ENCODE measurements at places on chromosomes 7 and 10.

GRCh38 chr7:6398943-6399342, 48.8 kb downstream of the DAGLB start:
- no peak for DNase-seq

DNA sequence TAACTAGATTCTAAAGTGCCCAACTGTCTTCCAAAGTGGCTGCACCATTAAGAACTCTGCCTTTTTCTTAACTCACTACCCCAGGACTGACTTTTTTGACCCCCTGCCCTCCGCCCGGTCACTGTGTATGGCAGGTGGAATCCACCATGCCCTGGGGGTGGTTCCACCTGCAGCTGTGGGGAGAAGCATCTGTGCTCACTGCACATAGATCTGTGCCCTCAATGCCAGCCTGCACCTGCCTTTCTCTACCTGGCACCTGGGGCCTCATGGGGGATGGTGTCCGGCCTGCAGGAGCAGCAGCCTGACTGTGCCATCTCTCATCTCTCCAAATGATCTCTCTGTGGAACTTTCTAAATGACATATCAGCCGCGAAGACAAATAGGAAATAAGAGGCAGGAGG, 353.5 kb downstream of the PAXIP1 start:
- DNase-seq, result no peak

DNA sequence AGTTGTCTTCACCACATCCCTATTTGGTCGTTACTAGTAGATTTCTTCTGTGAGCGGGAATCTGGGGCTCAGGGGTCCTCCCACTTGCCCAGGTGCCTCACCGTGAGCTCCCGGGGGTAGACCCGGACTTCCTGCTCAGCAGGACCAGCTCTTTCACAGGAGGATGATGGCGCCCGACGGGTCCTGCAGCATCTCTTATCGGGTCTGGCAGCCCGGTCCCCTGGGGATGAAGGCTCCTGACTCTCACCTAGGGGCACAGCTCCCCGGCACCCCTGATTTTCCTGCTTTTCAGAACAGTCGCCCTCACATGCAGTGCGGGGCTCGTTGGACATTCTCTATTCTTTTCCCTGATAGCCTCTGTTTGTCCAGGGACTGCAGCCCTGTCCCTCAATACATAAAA, 33.0 kb upstream of the SHH start:
- no peak for DNase-seq

GRCh38 chr10:79926037-79926436, 22.9 kb downstream of the SFTPD start:
- no peak for DNase-seq

GRCh38 chr10:60336901-60337630, 52.6 kb downstream of the ANK3 start:
- DNase-seq, result no peak

DNA sequence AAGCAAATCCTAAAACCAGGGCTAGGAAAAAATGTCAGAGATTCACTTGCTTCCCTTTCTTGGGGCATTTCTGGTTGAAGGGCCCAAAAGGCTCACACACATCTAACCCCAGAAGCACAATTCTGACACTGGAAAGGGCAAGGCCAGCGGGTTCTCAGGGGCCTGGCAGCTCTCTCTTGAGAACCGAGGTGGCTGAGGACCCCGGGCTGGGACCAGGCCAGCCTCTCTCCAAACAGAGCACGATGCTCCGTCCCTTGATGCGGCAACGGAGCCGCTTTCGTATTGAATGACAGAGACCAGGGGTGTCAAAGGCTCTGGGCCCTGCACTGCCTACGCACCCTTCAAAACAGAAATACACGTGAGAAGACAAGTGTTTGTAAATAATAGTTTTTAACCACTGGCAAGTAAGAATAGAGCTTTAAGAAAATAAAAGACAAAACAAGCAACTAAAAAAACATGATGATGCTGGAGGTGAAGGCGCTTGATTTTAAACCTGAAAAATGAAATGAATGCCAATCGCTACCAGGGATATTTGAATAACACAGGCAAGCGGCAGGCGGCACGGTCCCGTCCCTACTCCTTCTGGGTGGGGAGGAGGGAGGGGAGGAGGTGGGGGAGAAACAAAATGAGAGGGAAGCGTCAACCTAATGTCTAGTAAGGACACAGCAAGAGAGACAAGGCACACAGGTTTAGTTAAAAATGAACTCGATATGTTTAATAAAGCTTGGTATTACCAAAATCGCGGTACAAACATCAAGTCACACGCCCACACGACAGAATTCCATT, 68.0 kb downstream of the SLC29A4 start:
- no peak for DNase-seq

- no peak for DNase-seq
Measured at GRCh38 chr10:17734432-17735080, 17.4 kb upstream of the TMEM236 start.

DNA sequence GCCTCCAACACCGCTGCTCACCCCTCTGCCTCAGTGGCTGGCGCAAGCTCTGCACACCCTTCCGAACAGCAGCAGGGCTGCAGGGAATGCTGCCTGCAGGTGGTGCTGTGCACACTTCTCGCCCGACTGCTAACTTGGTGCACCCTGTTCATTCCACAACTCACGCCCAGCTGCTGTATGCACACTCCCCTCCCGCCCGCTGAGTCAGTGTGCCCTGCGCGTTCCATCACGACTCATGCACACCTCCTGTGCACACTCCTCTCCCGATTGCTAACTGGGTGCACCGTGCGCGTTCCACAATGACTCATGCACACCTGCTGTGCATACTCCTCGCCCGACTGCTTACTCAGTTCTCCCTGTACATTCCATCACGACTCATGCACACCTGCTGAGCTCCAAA, 21.5 kb downstream of the ADARB2 start:
- no peak for DNase-seq

DNA sequence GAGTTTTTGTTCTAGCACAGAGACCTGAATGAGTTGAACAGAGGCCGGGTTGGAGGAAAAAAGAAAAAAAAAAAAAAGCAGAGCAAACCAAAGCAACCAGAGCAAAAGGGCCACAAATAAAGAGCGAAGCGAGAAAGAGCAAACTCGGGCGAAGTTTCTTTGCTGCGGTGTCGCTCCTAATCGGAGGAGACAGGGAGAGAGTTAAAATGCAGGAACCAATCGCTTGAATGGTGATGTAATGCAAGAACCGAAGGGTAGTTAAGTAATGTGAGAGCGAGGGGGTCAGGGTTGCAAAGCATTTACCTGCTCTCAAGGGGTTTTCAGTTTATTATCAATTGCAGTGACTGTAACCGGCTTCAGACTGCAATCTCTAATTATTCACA, 271.7 kb downstream of the TRIL start:
- DNase-seq, result peak; percentile 57

DNA sequence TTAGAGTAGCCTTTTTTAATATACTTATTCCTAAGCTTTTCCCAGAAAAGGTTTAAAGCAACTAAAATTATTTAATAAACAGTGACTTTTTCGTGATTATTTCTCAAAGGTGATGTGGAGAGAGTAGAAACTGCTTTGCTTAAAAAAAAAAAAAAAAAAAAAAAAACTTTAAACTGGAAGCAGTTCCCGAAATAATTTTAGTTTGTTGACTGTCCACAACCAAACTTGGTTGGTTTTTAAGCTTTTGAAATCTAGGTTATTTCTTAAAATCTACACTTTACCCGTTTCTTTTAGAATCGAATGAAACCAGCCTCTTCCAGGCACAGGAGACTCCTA, 7.3 kb downstream of the SKAP2 start:
- no peak for DNase-seq

GRCh38 chr7:89994483-89994882, 159.8 kb upstream of the STEAP1 start:
- no peak for DNase-seq

- DNase-seq, result no peak
Measured at GRCh38 chr10:44908936-44909630, 2.1 kb upstream of the TMEM72 start.

- no peak for DNase-seq
Measured at GRCh38 chr10:97019213-97019844, 166.4 kb downstream of the SLIT1 start.

DNA sequence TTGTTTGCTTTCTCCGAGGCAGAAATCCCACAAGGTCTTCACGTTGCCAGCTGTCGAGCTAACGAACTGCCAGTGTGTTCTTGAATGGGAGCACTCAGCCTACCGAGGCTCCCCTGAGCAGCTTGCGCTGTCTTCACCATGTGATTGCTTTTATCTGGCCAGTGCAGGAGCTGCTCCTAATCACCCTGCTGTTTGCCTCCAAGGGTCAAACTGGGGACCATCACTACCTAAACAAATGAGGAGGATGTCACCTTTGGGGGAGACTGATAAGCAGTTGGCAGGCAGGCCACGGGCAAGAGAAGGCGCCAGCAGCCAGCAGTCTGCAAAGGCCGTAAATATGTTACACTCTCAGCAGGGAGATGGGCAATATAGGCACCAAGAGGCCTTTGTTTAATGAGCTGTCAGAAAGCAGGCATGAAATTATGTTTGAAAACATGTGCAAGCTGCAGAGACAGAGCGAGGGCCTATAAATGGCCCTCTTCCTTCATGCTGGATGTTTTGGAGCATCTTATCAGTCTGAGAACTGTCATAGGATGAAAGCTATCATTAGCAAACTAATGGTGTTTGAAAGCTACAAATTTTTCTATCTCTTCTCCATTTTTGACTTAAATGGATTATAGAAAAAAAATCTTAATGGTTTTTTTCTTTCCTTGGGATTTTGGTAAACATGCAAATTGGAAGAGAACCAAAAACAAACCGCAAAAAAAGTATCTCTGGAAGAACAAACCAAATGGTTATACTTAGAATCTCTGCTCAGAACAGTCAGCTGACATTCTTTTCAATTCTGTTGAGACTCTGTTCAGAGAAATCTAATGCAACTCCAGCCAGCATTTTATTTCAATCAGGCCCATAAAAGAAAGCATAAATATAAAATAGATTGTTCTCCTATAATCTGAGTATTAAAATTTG, 267.3 kb upstream of the NPVF start:
- no peak for DNase-seq

GRCh38 chr10:1527951-1528350, 209.4 kb downstream of the ADARB2 start:
- no peak for DNase-seq

DNA sequence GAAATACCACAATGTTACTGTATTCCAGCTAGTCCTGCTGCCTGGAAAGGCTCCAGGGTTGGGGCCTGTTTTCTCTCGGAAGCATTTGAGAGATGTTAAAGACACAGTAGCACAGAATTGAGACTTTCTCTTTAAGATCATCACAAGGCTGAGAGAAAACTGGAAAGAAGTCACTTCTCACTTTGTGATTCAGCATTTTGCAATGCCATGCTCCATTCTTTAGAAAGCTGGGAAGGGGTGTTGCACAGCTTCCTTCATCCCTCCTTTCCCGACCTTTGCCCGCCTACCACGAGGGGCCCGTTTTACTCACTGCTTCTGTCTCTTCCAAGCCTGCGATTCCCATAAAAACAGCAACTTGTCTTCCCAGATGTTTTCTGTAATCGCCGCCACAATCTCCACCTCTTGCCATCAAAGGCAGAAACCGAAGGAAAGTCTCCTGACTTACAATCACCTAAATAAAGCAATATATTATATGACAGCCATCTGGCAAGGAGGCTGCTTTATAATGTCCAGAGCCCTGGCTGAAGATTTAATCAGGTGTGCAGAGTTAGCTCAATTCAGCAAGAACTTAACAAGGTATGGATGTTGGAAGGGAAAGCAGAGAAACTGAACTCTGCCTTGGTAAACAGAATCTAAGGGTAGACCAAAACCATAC, 18.9 kb downstream of the NOD1 start:
- peak; percentile 97 for DNase-seq

DNA sequence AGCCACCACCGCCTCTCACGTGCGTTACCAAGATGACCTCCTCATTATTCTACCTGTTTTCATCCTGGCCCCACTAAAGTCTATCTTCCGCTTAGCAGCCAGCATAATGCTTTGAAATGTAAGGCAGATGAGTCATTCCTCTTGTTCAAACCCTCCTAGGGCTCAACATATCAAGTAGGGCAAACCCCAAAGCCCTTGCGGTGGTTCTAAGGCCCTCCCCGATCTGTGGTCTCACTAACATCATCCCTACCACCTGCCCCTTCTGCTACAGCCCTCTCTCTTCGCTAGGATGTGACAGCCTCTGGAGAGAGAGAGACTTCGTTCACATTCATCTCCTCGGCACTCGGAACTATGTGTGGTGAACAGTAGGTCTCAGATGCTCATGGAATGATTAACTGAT, 94.8 kb downstream of the SVIL start:
- no peak for DNase-seq

DNA sequence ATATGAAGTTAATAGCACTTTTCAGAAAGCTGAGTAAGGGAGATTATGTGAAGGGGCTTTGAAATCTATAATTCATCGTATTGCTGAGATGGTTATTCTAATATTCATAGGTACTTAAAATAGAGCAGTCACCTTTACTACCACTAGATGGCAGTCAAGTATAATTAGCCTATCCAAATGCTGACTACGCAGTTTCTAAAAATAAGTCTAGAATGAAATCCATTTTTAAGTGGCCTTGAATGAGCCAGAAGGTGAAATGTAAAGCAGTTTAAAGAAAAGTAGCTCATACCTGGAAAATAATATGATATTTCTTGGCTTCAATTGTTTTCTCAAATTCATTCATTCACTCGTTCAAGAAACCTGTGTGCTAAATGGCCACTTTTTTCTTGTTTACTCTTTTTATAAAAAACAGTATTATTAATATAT, 1277.1 kb downstream of the GATA3 start:
- peak; percentile 72 for DNase-seq

DNA sequence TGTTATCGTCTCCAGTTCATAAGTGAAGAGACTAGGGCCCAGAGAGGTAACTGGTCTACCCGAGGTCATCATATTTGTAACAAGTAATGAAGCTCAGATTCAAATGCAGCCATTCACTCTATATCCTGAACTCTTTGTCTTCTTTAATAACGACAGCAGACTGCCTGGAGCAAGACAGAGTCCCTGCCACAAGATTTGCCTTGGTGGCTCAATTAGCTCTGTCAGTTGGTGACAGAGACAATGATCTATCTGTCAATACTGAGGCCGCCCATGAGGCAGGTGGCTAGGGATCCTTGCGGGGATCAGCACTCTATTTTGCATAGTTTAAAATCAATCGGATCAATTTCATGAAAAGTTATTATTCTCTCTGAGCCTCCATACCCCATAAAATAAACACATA, 43.9 kb downstream of the SH3PXD2A start:
- DNase-seq, result no peak

GRCh38 chr10:97631098-97631497, 2.2 kb downstream of the MORN4 start:
- DNase-seq, result peak; percentile 55

DNA sequence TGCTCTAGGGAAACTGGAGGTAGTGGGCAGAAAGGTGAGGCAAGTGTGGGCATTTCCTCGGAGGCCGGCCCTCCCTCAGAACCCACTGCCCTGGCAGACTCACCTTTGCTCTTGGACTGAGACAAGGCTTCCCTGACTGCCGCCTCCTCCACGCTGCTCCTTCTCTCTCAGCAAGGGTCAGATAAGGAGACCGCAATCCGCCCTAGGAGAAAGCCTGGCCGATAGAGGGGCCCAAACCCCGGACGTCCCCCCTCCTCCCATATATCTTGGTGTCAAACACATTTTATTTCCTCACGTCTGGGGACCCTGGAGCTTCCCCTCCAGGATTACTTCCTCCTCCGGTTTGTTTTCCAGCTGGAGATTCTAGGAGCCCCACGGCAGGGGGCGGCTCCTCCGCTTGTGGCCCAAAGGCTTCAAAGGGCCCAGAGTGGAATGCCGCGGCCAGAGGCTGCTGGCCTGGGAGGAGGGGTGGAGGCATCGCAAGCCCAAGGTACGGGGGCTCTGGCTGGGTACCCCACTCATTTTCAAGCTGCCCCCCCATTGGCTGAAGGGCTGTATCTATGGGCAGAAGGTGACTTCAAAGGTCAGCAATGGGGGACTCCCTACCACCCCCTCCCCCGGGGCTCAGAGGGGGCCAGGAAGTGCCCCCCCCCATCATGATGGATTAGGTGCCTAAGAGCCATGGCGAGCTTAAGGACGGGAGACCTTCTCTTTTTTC, 31.7 kb upstream of the LBX1 start:
- no peak for DNase-seq

- no peak for DNase-seq
Measured at GRCh38 chr10:283916-284356, 148.7 kb downstream of the ZMYND11 start.
